ENCODE measurements at places on chromosomes 1 and 21.

GRCh38 chr1:205003358-205004131, 39.5 kb upstream of the CNTN2 start:
- DNase-seq = no peak

DNA sequence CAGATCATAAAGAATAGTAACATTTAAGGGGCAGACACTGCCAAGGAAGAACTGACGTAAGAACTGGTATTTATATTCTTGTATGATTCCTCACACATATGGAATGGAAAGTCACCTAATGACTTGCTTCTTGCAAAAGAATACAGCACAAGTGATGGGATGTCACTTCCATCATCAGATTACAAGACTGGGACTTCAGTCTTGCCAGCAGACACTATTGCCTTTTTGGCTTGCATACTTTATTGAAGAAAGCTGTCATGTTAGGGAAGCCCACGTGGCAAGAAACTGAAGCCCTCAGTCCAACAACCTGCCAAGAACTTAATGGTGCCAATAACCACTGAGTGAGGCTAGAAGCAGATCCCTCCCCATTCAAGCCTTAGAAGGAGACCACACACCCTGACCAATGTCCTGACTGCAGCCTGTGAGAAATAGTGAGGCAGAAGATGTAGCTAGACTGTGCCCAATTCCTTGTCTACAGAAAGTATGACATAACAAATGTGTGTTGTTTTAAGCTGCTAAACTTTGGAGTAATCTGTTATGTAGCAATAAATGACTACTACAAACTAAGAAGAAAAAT, 12.0 kb downstream of the EGLN1 start:
- no peak for DNase-seq

DNA sequence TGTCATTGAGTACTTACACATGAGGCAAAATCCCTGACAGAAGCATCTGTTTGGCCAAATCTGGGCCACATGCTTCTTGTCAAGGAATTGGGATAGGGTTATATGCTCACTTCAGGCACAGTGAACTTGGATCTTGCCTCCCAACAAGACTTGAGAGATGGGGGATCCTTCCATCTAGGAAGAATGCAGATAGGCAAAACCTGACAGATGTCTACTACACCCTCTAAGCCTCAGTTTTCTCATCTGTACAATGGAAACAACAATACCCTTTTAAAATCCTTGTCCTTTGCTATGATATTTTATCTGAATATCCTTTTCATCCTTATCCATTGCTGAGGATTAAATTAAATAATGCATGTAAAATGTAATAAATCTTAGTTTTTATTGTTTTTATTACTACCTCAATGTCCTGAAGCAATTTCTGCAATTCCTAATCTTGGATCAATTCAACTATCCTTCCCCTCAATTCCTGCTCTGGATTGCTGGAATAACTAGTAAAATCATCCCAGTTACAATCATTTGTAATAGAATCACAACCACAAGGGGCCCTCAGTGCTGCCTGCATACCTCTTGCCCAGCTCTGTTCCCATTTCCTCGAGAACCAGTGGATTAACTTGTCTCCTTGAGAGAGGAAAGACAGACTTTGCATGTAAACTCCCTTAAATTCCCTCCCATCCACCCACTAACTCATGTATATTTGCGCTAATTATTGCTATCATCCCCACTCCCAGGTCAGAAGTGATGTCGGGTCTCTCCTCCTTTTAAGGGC, 8.1 kb upstream of the XPR1 start:
- no peak for DNase-seq

GRCh38 chr1:99781798-99782197, 15.4 kb upstream of the FRRS1 start:
- no peak for DNase-seq

DNA sequence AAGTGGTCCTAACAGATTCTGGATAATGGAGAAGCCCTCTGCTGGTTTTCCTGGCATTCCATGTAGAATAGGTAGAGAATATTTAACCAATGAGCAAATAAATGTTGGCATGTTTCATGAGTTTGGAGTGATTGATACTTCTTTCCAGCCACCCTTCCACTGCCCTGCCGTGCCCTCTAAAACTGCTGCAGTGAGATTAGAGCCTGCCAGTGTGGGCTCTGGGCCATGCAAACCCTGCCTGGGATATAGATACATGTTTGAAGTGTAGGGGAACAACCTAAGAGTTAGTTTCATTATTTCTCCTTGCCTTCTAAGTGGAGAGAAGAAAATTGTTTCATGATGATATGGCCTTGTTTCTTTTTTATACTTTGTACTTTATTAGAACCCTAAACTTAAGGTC, 10.4 kb downstream of the UBE2Q1 start:
- no peak for DNase-seq

DNA sequence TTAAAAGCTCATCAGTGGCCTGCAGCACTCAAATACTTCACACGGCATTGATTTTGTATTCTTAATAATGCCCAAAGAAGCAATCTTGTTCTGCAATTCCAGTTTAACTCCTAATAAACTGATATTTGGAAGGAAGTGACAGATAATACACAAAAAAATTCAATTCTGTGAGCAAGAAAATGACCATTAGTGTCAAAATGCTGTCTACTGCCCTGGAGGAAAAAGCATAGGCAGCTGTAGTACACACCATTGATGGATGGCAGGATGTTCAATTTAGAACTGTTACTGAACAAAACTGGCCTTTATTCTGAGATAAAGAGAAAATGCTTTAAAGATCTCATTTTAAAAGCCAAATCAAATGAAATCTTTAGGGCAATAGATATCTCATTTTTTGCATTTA, 251.3 kb upstream of the FMN2 start:
- DNase-seq = no peak

DNA sequence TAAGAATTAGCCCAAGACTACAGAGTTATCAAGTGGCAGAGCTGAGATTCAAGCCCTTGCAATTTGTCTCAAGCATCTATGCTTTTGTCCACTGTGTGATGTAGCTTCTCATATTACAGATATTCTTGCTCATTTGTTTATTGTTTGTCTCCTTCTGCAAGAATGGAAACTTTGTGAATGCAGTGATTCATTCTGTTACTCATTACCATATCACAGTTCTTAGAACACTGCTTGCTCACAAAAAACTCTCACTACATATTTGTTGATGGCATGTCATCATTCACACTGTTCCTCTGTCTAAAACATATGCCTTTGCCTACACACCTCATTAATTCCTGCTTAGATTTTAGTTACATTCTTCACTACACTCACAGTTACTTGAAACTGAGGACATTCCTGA, 1198.9 kb downstream of the PLA2G4A start:
- no peak for DNase-seq

DNA sequence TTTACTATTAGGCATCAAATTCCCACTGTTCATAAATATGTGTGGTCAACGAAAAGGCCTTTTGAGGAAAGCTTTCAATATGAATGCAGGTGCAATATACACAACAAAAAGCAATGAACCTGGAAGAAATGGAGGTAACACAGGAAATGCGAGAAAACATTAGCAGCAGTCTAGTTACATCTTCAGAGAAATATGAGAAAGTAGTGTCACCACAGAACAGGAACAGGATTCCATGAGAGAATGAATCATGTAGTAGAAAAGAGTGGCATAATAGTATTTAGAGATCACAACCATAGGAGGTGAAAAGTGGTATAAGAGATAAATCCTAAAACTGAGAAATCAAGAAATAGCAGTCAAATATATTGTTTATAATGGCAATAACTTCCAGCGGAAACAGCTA, 103.7 kb downstream of the AK5 start:
- no peak for DNase-seq

- no peak for DNase-seq
Observed at GRCh38 chr1:89310505-89310904, 37.8 kb upstream of the GBP5 start.

DNA sequence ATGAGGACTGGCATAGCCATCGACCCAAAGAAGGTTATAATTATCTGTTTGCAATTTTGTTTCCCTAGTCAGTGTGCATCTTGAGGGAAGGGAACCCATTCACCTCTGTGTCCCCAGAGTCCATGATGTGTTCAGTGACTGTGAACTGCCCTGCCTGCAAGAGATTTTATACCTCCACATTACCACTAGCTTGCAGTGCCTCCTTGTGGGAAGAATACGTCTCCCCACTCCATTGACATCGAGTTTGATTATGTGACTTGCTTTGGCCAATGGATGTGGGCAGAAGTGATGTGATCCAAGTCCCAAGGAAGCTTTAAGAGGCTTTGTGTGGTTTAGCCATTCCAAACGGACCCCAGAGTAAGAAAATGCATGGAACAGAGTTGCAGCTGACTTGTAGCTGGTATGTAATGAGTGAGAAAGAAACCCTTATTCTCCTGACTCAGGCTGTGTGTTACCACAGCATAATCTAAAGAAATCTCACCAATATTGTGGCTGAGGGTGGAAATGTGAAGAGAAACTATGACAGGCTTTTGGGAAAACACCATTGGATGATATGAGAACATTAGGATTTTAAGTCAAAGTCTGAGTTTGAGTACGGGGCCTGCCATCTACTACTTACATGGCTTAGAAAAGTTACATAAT, 47.8 kb upstream of the NRDC start:
- no peak for DNase-seq

DNA sequence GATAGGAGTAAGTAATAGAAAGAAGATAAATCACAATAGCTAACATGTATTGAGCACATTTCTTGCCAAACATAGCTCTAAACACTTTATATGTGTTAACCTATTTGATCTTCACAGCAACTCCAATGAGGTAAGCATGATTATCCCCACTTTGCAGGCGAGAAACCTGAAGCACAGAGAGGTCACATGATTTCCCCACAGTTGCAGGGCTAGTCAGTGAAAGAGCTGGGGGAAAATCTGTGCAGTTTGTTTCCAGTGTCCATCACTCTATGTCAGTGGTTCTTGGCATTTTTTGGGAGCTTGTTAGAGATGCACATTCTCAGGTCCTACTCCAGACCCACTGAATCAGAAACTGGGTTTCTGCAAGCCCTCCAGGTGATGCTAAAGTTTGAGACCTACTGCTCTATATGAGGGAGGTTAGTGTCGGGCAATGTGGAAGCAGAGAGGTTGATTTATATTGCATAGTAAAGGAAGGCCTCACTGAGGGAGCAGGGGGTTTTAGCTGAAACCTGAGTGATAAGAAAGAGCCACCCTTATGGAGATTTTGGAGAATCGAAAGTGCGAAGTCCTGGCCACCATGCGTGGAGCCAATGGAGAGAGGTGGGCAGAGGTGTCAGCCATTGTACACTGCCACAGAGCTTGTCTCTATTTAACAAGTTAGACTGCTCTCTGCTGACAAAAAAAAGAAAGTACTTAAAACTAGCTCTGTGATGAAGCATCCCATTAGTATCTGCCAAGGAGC, 20.9 kb downstream of the MCOLN3 start:
- DNase-seq = no peak

DNA sequence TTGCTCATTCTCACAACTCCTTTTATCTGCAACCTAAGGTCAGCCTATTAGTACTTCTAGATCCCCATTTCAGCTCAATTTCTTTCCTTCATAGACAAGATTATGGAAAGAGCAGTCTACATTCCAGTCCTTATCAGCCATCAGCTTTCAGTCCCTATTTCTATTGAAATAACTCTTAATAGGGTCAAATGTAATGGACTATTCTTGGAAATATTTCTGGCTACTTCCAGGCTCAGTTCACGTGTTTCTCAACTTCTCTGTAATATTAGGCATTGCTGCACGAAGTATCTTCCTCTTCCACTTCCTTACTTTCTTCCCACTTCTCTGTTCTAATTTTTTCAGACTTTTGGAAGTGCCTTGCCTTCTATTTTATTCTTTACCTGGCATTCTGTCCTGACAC, 232.9 kb upstream of the USP25 start:
- DNase-seq = no peak

DNA sequence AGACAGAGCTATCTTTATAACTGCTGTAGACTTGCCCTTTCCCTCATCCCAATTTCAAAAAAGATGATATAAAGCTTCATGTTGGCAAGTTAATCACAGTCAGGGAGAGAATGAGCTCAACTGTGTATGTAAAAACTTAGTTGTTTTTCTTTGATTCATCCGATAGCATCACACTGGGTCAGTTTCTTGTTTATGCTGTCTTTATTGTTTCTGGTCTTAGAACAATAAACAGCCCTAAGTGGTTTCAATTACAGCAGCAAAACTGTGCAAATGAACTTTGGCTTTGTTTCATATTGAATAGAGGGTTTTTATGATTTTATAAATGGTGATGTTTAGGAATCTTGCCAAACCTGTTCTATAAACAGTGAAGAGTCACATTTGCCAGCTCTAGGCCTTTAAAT, 423.8 kb upstream of the CXADR start:
- no peak for DNase-seq

DNA sequence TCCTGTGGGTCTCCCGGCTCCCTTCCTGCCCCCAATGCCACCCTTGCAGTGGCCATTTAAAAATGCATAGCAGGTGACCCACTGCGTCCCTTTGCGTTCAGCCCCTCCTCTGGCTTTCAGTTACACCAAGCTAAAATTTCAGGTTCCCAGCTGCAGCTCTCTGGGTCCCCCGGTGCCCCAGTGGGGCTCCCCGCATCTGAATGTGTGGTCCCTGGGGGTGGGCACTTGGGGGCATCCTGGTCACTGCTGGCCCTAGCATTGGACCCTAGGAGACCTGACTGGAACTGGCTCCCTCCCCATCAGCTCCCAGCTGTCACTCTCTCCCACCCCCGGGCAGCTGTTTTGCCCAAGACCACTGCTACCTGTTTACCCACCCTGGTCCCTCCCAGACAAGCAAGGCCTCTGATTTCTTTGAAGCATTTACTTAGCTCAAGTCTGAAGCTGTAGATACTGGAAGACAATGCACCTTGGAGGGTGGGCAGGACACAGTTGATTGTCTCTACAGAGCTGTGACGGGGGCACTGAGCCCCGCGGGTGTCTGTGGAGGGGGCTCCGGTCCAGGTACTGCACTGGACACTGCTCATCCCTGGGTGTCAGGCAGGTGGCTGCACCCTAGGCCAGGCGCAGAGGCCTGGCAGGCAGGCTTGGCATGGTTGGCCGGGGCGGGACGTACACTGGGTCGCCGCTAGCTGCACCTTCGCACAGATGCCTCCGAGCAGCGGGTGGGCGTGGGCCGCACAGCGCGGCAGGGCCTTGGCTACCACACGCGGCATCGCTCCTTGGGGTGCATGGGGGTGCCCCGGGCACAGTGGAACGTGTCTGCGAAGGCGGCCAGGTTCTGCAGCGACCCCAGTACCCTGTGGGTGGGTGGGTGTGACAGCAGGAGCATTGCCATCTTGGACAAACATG, 3.9 kb downstream of the PRXL2B start:
- DNase-seq = no peak

GRCh38 chr21:41600116-41600515, 92.2 kb upstream of the TMPRSS2 start:
- no peak for DNase-seq

DNA sequence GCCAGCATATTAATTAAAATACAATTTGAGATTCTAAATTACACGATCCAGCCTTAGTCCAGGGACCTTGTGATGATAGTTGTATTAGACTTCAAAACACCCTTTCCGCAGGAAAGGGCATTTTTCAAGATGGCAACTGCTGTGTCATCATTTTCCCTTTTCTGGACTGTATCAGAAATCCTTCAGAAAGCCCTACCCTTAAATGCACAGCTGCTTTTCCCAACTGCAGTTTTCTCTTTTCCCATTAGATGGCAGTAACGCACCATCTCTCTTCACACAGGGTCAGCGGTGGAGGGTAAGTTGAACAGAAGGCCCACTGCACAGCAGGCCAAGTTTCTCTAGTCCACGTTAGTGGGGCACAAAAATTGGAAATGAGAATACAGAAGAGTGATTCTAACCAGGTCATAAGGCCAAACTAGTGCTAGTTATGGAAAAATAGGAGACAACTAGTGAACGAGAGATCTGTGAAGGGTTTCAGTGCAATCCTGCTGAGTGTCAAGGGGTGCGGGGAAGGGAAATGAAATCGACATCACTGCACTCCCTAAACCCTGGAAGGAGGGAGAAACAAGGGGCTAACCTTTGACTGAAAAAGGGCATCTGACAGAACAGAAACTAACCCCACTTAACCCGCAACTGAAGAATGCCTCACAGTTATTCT, 22.1 kb upstream of the TDRD10 start:
- DNase-seq = peak; percentile 54
